Pancreas (tissue), 10 donors: ENCODE measurements at places on chromosomes 7 and 10.

- no peaks in the 10 kb centered on the region for H3K27me3 ChIP-seq
- DNase-seq = no peak
- H3K27ac ChIP-seq = no peak overlapping the region
- no peak overlapping the region for H3K4me3 ChIP-seq
- H3K36me3 ChIP-seq = no peaks in the 10 kb centered on the region
Measured at GRCh38 chr10:102994531-102995295, 76.6 kb downstream of the CNNM2 start.

- no peaks in the 10 kb centered on the region for H3K4me1 ChIP-seq
- no peak overlapping the region for H3K4me3 ChIP-seq
- DNase-seq = no peak
- no peak overlapping the region for H3K27ac ChIP-seq
Measured at GRCh38 chr10:33365301-33365700, 30.8 kb upstream of the NRP1 start.

DNA sequence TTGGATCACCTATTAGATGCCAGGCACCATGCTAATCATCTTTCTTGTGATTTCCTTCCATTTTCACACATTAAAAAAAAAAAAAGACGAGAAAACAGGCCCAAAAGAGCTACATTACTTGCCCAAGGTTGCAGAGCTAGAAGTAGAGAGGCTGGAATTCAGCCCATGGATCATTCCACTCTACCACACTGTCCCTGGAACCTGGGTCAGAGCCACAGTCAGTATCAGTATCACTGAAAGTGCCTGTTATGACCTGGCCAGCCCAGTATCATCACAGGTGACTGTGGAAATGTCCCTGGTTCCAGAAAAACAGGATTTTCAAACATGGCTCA lies 3.3 kb upstream of the FLNC start:
- H3K27me3 ChIP-seq = no peaks in the 10 kb centered on the region
- H3K36me3 ChIP-seq = no peaks in the 10 kb centered on the region
- H3K4me1 ChIP-seq = no peaks in the 10 kb centered on the region
- H3K27ac ChIP-seq = no peak overlapping the region

- no peaks in the 10 kb centered on the region for H3K36me3 ChIP-seq
- DNase-seq = no peak
- no peaks in the 10 kb centered on the region for H3K4me1 ChIP-seq
- H3K27me3 ChIP-seq = no peaks in the 10 kb centered on the region
- no peak overlapping the region for H3K4me3 ChIP-seq
Measured at GRCh38 chr10:48194830-48195229, 79.7 kb downstream of the FRMPD2 start.

DNA sequence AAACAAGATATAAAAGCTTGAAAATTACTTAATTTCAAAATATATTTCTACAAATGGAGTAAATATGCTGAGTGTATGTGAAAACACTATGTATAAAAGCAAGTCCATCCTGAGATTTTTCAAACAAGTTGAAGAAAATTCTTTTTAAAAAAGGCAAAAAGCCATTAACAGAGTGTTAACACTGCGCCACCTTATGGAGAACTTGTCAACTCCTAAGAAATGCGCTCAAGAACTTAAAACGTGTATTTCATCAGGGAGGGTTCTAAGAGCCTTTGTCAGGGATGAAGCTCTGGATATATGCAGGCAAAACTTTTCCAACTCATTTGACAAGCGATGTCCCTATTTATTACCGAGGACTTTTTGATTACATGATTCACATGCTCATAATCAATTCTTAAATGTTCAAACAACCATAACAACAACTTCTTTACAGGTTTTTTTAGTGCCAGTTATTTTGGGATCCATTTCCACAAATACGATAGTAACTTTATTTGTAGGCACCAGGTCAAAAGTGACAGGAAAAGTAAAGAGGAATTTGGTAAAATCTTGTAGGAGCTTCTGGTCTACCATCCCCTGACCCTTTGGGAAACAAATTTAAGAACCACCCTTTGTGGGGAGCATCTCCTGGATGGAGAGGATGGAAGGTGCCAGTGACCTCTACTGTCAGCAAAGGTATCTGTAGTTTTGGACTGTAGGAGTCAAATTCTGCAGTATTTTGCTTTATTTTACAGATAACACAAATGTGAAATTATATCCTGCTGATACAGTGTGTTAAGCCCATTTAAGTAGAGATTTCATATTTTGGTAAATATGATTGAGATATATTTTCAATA lies 23.2 kb downstream of the CALCR start:
- no peaks in the 10 kb centered on the region for H3K4me1 ChIP-seq
- no peak overlapping the region for H3K4me3 ChIP-seq
- no peaks in the 10 kb centered on the region for H3K36me3 ChIP-seq

DNA sequence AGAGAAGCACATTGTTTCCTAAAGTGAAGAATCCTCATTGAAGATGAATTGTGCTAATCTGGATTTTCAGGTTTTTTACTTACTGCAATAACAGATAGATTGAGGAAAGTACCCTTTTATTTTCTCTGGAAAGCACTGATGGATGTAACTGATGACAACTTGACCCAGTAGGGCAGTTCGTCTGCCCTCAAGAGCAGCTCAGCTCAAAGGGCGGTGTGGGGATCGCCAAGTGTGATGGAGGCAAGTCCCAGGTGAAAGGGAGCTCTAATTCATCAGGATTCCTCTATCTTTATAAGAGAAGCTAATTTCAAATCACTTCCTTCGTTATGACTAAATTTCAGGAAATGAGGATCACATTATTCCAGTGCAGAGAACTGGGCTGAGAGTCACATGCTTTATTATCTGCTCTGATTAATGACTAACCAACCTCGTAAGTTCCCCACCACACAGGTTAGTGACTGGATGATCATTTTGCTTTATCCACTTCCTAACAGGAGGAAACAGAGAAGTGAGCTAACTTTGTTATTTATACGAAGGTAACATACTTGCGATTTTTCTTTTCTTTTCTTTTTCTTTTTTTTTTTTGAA lies 98.8 kb downstream of the PFKFB3 start:
- no peak overlapping the region for H3K27ac ChIP-seq
- H3K27me3 ChIP-seq = no peaks in the 10 kb centered on the region
- H3K4me3 ChIP-seq = no peak overlapping the region

DNA sequence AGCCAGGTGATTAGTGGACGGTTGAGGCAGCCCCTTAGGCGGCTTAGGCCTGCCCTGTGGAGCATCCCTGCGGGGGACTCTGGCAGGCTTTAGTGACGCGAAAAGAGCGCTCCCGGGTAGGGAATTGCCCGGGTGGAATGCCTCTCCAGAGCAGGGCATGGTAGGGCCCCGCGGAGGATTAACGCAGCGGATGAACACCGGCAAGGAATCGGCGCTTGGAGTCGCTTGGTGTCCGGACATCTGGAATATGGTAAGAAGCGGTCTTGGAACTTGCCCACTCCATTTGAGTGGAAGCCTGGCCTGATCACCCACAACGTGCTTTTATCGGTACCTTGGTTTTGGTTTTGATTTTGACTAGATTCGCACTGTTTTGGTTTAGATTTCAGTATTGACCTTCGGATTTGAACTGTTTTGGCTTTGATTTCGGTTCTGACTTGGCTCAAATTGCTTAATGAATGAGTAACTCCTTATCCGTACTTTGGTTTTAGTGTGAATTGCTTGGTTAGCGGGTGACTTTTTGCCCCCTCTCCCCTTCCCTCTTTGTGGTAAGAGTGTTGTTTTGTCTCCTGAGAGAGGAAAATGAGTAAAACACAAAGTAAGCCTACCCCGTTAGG lies 24.2 kb upstream of the CHST3 start:
- no peak overlapping the region for H3K27ac ChIP-seq
- H3K36me3 ChIP-seq = no peaks in the 10 kb centered on the region
- H3K4me3 ChIP-seq = no peak overlapping the region
- no peak for DNase-seq

DNA sequence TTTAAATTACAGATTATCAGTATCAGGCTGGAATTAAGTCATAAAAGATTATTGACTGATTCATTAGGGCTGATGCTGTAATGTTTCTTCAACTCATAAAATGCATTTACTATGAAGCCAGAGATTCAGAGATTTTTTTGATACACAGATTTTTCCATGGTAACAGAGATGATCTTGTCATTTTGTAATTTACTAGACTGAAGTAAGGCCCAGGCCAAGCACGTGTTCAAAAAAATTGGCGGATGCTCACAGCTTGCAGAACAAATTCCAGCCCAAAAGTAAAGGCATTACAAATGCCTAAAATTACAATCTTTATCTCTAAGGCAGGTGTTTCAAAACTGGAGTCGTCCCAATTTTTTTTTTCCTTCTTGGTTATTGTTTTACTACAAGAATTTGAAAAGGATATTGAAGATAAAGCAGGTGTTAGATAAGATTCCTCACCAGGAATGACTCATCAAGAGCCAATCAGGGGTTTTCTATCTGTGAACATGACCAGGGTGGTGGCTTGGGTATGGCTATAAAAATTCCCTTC lies 78.4 kb upstream of the MEOX2 start:
- no peaks in the 10 kb centered on the region for H3K36me3 ChIP-seq
- H3K27me3 ChIP-seq = no peaks in the 10 kb centered on the region
- H3K27ac ChIP-seq = no peak overlapping the region
- no peak for DNase-seq
- H3K4me3 ChIP-seq = no peak overlapping the region
- H3K4me1 ChIP-seq = no peaks in the 10 kb centered on the region

DNA sequence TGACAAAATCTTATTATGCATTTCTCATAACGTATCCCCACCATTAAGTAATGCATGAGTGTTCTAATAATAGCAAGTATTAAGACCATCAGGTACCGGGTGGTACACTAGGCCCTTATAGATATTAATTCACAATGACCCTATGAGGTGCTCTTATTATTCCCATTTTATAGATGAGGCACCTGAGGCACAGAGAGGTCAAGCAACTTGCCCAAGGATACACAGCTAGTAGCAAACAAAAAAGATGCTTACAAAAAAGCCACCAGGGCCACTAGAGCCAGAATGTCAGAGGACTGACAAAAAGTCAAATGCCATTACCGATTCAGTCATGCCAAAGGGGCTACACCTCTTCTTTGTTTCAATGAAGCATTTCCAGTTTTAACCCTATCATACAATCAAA lies 5.9 kb downstream of the RSU1 start:
- no peak for DNase-seq
- no peaks in the 10 kb centered on the region for H3K27me3 ChIP-seq
- no peak overlapping the region for H3K4me3 ChIP-seq
- H3K4me1 ChIP-seq = no peaks in the 10 kb centered on the region
- H3K27ac ChIP-seq = no peak overlapping the region
- no peaks in the 10 kb centered on the region for H3K36me3 ChIP-seq

GRCh38 chr10:118392761-118393160 lies 50.6 kb upstream of the FAM204A start:
- H3K36me3 ChIP-seq = no peaks in the 10 kb centered on the region
- H3K27ac ChIP-seq = no peak overlapping the region
- H3K4me3 ChIP-seq = no peak overlapping the region
- DNase-seq = no peak

GRCh38 chr7:108020585-108020984 lies 17.6 kb upstream of the LAMB1 start:
- no peak overlapping the region for H3K27ac ChIP-seq
- no peaks in the 10 kb centered on the region for H3K27me3 ChIP-seq
- peaks cover 9% of the 10 kb centered on the region for H3K4me1 ChIP-seq
- no peaks in the 10 kb centered on the region for H3K36me3 ChIP-seq
- DNase-seq = no peak

DNA sequence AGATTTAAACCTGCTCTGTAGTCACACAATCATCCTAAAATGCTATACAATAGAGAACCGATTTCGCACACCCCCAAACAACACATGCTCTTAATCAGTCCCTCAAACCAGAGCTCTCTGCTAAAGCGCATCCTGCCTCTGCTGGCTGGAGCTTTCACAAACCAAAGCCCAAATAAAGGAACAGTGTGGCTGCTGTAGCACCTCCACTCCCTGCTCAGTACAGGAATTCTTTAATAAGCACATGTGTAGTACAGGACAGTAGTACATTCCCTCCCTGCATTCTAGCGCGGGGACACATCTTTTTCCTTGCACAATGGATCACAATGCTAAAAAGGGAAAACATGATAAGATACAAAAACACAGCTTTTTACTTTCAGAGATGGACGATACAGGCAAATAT lies 684.6 kb downstream of the MAGI2 start:
- no peaks in the 10 kb centered on the region for H3K27me3 ChIP-seq
- H3K4me3 ChIP-seq = no peak overlapping the region
- no peaks in the 10 kb centered on the region for H3K4me1 ChIP-seq
- no peak overlapping the region for H3K27ac ChIP-seq
- H3K36me3 ChIP-seq = no peaks in the 10 kb centered on the region

DNA sequence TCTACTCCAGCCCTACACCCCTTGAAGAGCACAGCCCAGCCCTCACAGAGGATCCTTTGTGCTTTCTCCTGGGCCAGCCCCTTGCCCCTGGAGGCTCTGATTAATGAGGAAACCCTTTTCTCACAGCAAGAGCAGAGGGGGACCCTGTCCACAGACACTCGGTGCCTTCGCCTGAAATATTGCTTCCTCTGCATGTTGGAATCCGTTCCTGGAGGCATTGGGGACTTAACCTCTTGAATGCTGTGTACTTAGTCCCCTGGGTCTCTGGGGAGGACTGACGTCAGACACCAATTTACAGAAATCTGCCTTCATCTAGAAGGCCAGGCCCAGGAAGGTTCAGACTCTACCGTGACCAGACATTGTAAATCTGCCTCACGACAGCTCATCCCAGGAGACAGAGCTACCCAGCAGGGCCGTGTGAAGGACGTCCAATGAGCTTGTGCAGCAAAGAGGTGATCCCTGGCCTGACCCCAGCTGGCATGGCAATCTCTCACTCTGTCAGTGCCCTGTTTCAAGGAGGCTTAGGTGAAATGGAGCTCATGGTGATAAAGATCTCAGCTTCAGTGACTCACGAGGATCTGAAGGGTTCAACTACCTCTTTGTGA lies 8.1 kb upstream of the TMEM72 start:
- H3K4me3 ChIP-seq = no peak overlapping the region
- H3K36me3 ChIP-seq = no peaks in the 10 kb centered on the region
- DNase-seq = no peak
- no peaks in the 10 kb centered on the region for H3K27me3 ChIP-seq
- no peaks in the 10 kb centered on the region for H3K4me1 ChIP-seq

GRCh38 chr10:3292636-3293035 lies 120.1 kb upstream of the PITRM1 start:
- DNase-seq = no peak
- H3K27me3 ChIP-seq = no peaks in the 10 kb centered on the region
- H3K36me3 ChIP-seq = no peaks in the 10 kb centered on the region
- no peak overlapping the region for H3K4me3 ChIP-seq
